ENCODE measurements at places on chromosomes 4 and X.
A peak's percentile ranks its signal among the peaks of the same experiment; 100 is the strongest.

DNA sequence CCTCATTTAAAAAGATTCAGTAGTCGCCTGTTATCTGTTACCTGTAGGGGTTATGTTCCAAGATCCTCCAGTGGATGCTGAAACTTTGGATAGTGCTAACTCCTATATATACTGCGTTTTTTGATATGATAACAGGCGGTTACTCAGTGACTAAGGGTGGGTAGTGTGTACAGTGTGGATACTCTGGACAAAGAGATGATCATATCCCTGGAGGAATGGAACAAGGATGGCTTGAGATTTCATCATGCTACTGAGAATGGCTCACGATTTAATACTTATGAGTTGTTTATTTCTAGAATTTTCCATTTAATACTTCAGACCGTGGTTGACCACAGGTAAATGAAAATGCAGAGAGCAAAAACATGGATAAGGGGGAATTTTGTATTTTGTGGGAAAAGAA, 21.5 kb downstream of the FAM47E start:
- no peak overlapping the region for H3K27ac ChIP-seq
- no peaks in the 10 kb centered on the region for H3K4me1 ChIP-seq
- no peaks in the 10 kb centered on the region for H3K36me3 ChIP-seq
- H3K4me3 ChIP-seq, result no peak overlapping the region

GRCh38 chrX:15468036-15468435, 25.1 kb downstream of the PIR start:
- no peak overlapping the region for H3K27ac ChIP-seq
- DNase-seq, result no peak
- H3K4me1 ChIP-seq, result no peaks in the 10 kb centered on the region
- no peaks in the 10 kb centered on the region for H3K36me3 ChIP-seq
- no peaks in the 10 kb centered on the region for H3K27me3 ChIP-seq

DNA sequence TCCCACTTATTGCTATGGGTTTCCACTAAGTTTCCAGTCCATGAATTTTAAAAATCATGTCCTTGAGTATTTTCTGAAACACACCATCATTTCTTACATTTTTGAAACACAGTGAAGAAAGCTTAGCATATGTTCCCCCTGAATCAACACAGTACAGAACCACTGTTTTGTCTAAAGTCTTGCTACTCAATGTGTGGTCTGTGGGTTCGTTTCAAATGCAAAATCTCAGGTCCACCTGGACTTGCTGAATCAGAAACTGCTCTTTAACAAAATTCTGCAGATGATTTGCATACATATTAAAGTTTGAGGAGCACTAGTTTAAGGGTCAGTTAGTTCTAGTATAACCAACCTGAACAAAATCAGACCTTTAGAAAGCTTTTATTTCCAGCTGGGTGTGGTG, 60.4 kb downstream of the SUPT20HL2 start:
- no peaks in the 10 kb centered on the region for H3K4me1 ChIP-seq
- DNase-seq, result no peak
- H3K36me3 ChIP-seq, result no peaks in the 10 kb centered on the region
- no peaks in the 10 kb centered on the region for H3K27me3 ChIP-seq

GRCh38 chr4:15875663-15876460, 62.7 kb downstream of the FGFBP1 start:
- H3K27ac ChIP-seq, result no peak overlapping the region
- no peak overlapping the region for H3K4me3 ChIP-seq
- no peaks in the 10 kb centered on the region for H3K27me3 ChIP-seq
- no peaks in the 10 kb centered on the region for H3K36me3 ChIP-seq

DNA sequence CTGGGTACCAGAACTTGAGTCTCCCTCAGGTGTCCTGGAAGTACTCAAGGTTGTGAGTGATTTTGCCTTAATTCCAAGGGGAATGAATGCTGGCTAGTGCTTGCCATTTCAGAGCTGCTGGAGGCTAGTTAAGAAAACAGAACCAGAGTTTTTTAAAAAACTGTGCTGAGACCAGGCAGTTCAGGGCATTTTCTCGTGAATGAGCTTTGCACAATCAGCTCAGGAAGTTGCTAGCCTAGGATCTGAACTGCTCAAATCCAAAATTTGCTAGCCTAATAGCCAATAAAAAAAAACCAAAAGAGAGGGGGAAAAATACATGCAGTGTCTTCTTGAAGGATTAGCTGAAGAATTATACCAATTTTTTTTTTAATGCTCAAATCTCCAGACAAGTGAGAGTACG, 292.7 kb downstream of the FBXW7 start:
- peak overlapping the region; percentile 21 for H3K27ac ChIP-seq
- no peaks in the 10 kb centered on the region for H3K27me3 ChIP-seq
- no peaks in the 10 kb centered on the region for H3K36me3 ChIP-seq
- DNase-seq, result no peak
- no peak overlapping the region for H3K4me3 ChIP-seq

GRCh38 chrX:103376118-103376978, at the start of gene BEX3:
Gene BEX3 (plus strand): TSS chrX:103376538. CDS start chrX:103377522, 984 bp downstream.
- no peaks in the 10 kb centered on the region for H3K36me3 ChIP-seq
- no peaks in the 10 kb centered on the region for H3K4me1 ChIP-seq
- peak; percentile 68 for DNase-seq
- H3K27me3 ChIP-seq, result no peaks in the 10 kb centered on the region
- H3K4me3 ChIP-seq, result peak within 1 kb of the TSS; percentile 64

DNA sequence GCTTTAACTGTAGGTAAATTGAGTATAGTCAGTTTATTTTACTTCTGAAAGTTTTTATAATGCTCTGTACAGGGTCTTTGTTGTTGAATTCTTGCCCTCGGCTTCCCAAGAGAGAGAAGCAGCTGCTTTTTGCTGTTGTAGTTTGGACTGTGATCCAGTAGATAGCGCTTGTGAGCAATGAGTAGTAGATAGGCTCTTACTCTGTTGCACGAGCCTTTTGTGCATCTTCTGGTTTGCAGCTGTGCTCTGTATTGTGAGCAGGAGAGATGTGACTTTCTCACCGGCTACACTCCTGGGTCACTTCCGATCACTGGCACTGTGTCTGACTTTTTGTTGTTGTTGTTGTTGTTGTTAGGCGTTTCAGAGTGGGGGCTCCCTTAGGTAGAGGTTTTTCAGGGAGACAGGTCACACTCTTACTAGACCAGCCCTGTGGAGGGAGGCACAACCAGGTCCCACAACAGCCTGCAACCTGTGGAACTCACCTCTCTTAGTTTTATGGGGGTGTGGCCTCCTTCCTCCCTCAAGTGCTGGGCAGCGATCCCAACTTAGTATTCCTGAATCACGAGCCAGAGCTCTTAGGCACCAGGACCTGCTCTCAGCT, 822.1 kb upstream of the GALNTL6 start:
- no peaks in the 10 kb centered on the region for H3K27me3 ChIP-seq
- no peaks in the 10 kb centered on the region for H3K36me3 ChIP-seq
- H3K27ac ChIP-seq, result no peak overlapping the region

- no peaks in the 10 kb centered on the region for H3K36me3 ChIP-seq
- H3K4me1 ChIP-seq, result no peaks in the 10 kb centered on the region
- H3K4me3 ChIP-seq, result no peak overlapping the region
- no peaks in the 10 kb centered on the region for H3K27me3 ChIP-seq
Measured at GRCh38 chrX:154918060-154918483, 31.9 kb downstream of the F8A1 start.

DNA sequence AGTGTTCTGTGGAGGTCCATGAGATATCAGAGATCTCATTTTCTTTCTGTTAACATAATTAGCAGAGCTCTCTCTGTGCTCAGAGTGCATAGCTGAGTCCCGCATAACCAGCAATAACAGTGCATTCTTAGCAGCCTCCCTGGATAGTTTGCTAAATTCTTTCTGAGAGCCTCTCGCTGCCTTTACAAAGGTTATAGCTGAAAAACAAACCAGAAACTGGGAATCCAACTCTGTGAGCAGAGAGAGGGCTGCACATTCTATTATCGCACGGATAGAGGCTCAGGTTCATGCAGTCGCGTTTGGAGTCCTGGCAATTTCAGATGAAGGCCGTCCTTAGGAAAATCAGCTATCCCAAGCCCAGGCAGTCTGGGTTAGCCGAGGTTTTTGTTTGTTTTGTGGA, 1.2 kb downstream of the ENPP6 start:
- no peaks in the 10 kb centered on the region for H3K27me3 ChIP-seq
- H3K4me3 ChIP-seq, result no peak overlapping the region
- no peak overlapping the region for H3K27ac ChIP-seq
- H3K36me3 ChIP-seq, result no peaks in the 10 kb centered on the region
- no peak for DNase-seq

- no peak overlapping the region for H3K4me3 ChIP-seq
- DNase-seq, result no peak
- H3K36me3 ChIP-seq, result no peaks in the 10 kb centered on the region
- no peaks in the 10 kb centered on the region for H3K27me3 ChIP-seq
Measured at GRCh38 chrX:83004012-83004411, 504.1 kb upstream of the POU3F4 start.

DNA sequence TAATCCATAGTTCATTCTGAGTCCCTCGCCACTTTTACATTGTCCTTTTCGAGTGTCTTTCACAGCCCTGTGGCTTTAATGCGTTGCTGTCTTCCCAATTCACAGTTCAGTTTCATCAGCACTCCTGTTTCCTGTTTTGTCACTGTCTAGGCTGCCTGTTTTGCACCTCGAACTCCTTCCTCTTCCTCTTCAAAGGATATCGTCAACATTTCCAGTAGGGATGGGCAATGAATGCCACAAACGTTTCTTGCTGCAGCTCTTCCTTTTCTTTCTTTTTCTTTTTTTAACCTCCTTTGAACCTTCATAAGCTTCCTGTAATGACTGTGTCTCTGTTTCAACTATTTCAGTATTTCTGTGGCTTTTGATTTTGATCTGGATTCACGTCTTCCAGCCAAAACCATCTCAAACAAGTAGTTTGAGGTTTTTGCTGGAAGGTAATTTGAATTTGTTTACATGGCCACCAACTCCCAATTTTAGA, 105.4 kb downstream of the ANXA3 start:
- H3K4me1 ChIP-seq, result peaks cover 69% of the 10 kb centered on the region
- H3K27ac ChIP-seq, result peak overlapping the region; percentile 37
- no peak overlapping the region for H3K4me3 ChIP-seq
- no peaks in the 10 kb centered on the region for H3K36me3 ChIP-seq

- no peak overlapping the region for H3K27ac ChIP-seq
- H3K4me1 ChIP-seq, result peaks cover 35% of the 10 kb centered on the region
- H3K27me3 ChIP-seq, result no peaks in the 10 kb centered on the region
- no peak overlapping the region for H3K4me3 ChIP-seq
Measured at GRCh38 chr4:56981795-56982201, 3.1 kb downstream of the POLR2B start.

- no peaks in the 10 kb centered on the region for H3K27me3 ChIP-seq
- H3K27ac ChIP-seq, result no peak overlapping the region
- no peaks in the 10 kb centered on the region for H3K4me1 ChIP-seq
- no peaks in the 10 kb centered on the region for H3K36me3 ChIP-seq
- no peak overlapping the region for H3K4me3 ChIP-seq
Measured at GRCh38 chr4:100177126-100177525, 13.1 kb downstream of the DDIT4L start.

- H3K36me3 ChIP-seq, result no peaks in the 10 kb centered on the region
- no peak overlapping the region for H3K27ac ChIP-seq
- H3K4me3 ChIP-seq, result no peak overlapping the region
- H3K4me1 ChIP-seq, result no peaks in the 10 kb centered on the region
- no peak for DNase-seq
Measured at GRCh38 chrX:21675931-21676330, 17.8 kb upstream of the KLHL34 start.

GRCh38 chrX:74535408-74536151, 78.8 kb downstream of the RLIM start:
- peak overlapping the region; percentile 59 for H3K4me3 ChIP-seq
- DNase-seq, result peak; percentile 61
- H3K27ac ChIP-seq, result peak overlapping the region; percentile 83
- no peaks in the 10 kb centered on the region for H3K36me3 ChIP-seq
- H3K27me3 ChIP-seq, result no peaks in the 10 kb centered on the region
- no peaks in the 10 kb centered on the region for H3K4me1 ChIP-seq

DNA sequence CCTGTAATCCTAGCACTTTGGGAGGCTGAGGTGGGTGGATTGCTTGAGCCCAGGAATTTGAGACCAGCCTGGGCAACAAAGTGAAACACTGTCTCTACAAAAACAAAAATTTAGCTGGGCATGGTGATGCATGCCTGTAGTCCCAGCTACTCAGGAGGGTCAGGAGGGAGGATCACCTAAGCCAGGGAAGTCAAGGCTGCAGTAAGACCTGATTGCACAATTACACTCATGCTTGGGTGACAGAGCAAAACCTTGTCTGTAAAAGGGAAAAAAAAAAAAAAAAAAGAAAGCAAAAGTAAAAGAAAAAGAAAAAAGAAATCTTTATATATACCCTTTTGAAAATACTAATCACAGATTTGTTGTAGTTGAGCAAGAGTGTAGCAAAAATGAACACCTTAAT, 801.0 kb upstream of the IGFBP7 start:
- no peak for DNase-seq
- no peak overlapping the region for H3K27ac ChIP-seq
- H3K4me3 ChIP-seq, result no peak overlapping the region

- no peak overlapping the region for H3K27ac ChIP-seq
- DNase-seq, result no peak
- H3K36me3 ChIP-seq, result no peaks in the 10 kb centered on the region
- H3K4me3 ChIP-seq, result no peak overlapping the region
- H3K27me3 ChIP-seq, result no peaks in the 10 kb centered on the region
Measured at GRCh38 chr4:120088507-120088906, 21.9 kb upstream of the MAD2L1 start.

DNA sequence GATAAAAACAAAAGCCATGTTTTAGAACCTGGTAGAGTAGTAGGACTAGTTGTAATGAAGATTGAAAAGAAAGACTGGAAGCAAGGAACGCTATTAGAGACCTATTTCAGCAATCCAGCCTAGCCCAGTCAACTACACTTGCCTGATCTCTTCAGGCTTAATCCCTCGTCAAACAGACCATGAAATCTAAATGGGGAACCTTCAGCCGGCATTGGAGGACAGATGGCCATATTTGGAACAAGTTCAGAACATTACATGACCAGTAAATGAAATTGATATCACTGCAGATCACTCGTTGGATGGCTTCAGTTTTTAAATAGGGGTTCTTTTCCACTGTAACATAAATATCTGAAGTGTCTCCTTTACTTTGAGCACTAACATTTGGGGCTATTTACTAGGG, 84.8 kb upstream of the WDR44 start:
- H3K27me3 ChIP-seq, result no peaks in the 10 kb centered on the region
- no peak for DNase-seq
- no peak overlapping the region for H3K4me3 ChIP-seq
- no peaks in the 10 kb centered on the region for H3K4me1 ChIP-seq

DNA sequence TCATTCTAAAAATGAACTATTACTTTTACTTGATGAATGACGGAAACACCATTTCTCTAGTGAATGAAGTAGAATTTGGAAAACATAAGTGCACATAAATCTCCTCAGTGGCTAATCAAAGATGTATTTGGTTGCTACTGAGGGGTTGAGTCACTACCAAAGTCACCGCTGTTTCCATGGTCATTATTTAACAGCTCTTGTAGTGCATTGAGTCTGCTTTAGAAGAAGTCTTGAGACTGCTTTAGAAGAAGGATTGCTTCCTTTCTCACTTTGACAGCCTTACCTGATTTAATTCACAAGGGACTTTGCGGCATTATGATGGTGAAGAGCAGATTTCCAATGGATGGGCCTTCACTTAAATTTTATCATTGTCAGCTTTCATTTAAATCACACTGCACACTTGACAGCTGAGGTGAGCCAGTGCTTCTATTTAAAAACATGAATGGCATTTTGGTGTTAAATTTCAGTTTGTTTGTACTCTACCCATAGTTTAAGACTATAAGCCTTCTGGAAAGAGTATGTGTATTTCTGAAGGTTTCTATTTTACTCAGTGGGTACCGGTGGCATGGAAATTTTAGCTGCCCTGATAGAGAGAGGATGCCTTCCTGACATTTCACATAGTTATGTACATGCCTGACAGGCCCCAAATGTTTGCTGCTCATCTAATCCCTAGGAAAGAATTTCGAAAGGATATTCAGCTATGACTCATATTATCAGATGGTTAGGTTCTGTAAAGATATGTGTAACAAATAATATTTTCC, 9.5 kb downstream of the ASB5 start:
- no peaks in the 10 kb centered on the region for H3K36me3 ChIP-seq
- H3K4me1 ChIP-seq, result no peaks in the 10 kb centered on the region
- H3K27ac ChIP-seq, result no peak overlapping the region
- H3K4me3 ChIP-seq, result no peak overlapping the region
- DNase-seq, result no peak

Measured in lower lobe of right lung (tissue), 2 donors.